GM12892 (cell line): ENCODE measurements at places on chromosomes 1 and 21.

GRCh38 chr1:224065455-224065854, 48.5 kb upstream of the FBXO28 start:
- no peak for DNase-seq

- DNase-seq, result no peak
Observed at GRCh38 chr1:30822006-30822405, 64.4 kb upstream of the LAPTM5 start.

GRCh38 chr1:186303911-186304310, 71.1 kb downstream of the TPR start:
- no peak for DNase-seq

DNA sequence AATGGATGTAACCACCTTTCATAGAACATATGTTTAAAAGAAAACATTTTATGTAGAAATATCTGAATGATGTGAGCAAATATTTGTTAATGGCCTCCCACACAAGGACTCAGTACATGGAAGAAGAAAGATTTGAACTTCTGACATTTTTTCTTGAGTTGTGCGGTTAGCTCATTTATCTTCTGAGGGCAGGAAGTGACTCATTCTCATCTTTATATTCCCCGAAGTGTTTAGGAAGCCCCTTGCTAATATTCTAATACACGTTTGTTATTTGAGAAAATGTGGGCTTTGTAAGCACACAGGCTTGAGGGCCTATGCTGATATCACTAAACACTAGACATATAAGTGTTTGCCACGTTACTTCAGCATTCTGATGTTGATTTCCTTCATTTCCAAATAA, 392.5 kb upstream of the PTBP2 start:
- no peak for DNase-seq
